ENCODE measurements at places on chromosomes 7 and 10.

DNA sequence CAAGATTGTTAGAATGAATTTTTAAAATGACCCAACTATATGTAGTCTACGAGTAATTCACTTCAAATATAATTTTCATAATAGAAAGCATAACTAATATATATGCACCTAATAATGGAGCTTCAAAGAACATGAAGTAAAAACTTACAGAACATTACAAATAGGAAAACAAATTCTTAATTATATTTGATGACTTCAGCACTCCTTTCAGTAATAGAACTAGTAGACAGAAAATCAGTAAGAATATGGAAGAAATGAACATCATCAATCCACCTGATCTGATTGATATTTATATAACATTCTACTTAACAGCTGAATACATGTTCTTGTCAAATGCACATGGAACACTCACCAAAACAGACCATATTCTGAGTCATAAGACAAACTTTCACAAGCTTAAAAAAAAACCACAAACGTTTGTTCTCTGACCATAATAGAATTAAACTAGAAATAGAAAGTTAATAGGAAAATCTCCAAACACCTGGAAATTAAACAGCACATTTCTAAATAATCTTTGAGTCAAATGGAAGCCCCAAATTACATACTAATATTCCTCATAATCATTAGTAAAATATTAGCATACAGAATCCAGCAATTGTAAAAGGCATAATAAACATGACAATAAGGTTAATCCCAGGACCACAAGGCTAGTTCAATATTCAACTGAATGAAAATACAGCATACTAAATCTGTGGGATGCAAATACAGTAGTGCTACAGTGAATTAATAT, 48.0 kb downstream of the BRAF start:
- DNase-seq = no peak

DNA sequence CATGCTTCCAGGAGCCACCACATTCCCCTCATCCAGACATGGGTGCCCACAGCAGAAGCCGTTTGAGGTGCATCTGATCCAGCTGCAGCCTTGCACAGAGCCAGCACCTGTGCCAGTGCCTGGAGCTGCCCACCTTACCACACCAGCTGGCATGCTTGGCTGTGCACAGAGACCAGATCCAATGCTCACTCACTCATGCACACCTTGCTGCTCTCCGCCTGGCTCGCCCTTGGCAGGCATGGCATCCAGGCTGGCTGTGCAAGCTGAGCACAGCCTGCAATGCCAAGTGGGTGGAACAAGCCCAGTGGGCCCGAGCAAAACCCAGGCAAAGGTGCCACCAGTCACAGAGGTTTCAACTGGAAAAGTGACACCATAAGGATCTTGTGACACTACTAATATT, 66.9 kb upstream of the SEMA3A start:
- no peak for DNase-seq

DNA sequence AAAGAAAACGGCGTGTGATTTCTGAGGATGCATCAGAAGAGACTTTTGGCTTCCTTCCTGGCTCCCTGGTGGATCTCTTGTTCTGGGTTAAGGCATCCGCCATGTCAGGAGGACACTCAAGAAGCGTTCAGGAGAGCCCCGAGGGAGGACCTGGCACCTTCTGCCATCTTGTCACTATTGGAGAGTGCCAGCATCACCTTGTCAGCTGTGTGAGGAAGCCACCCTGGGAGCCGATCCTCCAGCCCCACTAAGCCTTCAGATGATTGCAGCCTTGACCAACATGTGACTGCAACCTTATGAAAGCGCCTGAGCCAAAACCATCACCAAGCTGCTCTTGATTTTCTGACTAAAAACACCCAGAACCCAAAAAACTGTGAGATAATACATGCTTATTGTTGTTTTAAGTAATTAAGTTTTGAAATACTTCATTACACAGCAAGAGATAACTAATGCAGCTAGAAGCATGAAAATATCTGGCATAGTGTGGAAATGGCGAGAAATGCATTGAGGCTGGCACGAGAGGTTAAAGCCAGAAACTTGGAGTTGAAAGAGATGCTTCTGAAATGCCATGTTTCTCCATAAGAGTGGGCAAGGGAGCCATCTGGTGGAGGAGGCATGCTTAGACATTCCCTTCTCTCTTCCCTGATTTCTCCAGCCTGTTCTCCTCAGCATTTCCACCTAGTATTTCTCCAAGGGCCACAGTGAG, 5.4 kb upstream of the ZFYVE27 start:
- peak; percentile 60 for DNase-seq

DNA sequence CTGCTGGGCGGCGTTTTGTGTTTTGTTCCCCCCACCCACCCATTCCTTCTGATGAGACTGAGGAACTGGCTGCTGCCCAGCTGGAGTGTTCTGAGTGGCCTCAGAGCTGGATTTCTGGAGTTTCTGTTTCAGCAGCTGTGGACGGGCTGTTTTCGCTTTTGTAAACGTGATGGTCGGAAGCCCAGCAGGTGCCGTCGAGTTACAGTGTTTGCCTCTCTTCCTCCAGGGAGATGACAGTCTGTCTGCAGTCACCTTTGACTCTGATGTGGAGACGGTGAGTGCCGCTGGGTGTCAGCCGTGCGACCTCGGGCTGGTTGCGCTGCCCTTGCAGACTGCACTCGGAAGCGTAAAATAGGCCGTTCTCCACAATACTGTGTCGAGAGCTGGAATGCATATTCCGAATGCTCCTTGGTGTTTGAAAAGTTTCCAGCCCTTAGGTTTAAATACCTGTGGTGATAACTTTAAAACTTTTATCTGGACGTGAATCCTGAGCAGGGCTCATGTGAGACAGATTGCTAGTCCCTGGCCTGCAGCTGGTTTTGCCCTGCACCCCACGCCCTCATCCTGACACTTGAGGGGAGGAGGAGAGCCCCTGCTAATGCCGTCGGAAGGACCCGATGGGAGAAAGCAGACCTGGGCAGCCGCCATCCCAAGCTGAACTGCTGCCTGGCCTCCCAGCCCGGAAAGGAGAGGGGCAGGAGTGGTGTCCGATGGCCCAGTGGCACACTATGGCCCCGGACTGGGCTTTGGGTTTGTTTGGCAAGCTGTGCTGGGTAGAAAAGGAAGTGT, 8.3 kb downstream of the IQCE start:
- DNase-seq = no peak

DNA sequence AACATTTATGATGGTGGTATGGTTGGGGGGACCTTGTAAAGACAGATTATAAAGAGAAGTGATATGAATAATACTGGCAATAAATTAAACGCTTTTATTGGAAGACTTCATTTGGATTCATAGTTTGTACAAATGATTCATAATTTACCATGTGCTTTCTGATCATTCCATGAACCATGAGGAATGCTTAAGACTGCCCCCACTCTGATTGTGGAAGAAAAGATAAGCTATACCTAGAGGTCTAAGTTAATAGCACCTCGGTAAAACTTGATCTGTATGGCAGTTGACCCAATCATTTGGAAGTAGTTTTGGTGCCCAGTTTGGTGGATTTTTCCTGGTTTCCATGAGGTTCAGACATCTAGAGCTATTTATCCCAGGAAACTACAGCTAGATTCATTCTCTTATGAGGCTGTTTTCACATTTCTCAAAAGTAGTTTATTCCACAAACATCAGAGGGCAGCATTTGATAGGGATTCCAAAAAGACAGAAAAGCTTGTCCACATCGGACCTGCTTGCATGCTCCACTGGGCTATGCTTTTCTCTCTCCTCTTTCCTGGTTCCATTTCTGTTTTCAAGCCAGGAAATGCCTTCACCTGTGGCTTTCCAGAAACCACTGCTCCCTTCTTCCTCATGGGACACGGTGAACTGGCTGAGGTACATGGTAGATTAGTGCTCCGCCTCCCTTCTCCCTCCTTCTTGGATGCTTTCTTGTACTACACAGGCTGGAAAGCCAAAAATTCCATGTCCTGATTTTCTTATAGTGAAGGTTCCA, 29.2 kb downstream of the TFAM start:
- DNase-seq = peak; percentile 7
